ENCODE measurements at places on chromosomes 4 and X.

DNA sequence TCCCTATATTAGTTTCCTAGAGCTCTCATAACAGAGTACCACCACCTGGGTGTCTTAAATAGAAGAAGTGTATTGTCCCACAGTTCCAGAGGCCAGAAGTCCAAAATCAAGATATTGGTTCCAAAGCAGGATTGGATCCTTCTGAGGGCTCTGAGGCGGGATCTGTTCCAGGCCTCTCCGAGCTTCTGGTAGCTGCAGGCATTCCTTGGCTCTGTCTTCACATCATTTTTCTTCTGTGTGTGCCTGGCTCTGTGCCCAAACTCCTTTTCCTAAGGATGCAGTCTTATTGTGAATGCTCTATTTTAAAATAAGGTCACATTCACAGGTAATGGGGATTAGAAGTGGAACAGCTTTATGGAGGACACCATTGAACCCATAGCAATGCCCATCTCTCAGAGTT is 253.7 kb upstream of the TAPT1 start:
- no peak for DNase-seq

GRCh38 chrX:127877318-127877717 is 174.9 kb downstream of the ACTRT1 start:
- no peak for DNase-seq

DNA sequence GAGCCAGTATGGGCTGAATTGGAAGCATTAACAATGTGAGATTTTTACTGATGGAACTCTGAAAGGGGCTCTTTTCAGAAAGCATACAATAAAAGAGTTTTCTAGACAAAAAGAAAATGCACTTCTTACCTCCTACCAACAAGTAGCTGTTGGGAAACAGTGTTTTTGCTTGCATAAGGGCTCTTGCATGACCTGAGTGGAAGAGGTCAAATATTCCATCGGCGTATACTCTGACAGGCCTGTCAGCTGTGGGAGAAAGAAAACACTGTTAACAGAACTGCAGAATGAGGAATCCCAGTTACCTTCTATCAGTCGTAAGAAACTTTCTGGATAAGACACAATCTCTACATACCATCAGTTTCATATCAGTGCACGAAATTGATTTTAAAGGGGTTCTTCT is 39.5 kb downstream of the PCYT1B start:
- DNase-seq: no peak

DNA sequence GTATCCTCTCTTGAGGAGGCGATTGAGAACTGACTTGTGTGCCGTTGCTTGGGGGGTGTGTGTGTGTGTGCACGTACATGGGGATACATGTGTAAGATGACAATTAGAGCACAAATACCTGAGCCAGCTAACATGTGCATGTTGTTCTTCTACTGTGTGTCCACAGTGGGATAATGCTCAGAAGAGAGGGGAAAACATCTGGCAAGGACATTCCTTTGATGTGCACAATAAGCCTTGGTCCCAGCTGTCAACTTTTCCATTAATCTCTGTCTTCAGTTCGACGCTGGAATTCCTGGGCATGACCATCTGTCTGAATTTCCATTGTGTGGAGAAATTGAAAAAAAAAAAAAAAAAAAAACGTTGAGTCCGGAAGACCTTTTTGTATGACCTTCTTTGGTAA is 592.0 kb upstream of the GALNTL6 start:
- DNase-seq: no peak

GRCh38 chrX:37754516-37754915 is 25.3 kb upstream of the CYBB start:
- DNase-seq: no peak

DNA sequence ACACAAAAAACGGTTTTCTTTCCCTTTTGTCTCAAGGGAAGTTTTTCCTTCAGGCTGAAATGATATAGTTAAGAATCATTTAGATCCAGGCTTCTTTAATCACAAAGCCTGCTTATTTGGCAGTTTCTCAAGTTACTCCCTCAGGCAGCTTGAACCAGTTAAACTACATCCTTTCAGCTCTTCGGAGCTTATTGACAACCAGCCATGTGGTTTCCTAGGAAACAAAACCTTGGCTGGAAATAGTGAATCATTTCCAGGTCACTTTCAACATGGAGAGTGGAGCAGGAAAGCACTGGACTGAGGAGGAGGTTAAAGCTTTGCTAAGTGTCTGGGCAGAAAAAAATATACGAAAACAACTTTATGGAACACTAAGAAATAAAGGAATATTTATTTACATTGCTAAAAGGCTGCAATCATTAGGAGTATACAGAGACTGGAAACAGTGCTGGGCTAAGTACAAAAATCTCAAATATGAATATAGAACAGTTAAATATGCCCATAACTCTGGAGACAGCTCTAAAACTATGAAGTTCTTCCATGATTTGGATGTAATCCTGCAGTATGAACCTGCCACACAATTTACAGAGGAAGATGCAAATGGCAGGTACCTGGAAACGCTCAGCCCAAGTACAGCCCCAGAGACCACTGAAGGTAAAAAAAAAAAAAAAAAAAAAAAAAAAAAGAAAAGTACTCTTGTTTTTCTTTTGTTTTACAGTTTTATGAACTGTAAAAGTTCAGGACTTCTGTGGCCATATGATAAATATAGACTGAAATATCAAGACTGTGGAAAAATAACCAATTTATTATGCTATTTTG is 23.2 kb upstream of the AASDH start:
- DNase-seq: no peak

All from CD4-positive, alpha-beta T cell treated with Interleukin-17A for 1 hour (primary cell).